ENCODE measurements at places on chromosomes 3 and 15. TPM values are rescaled to one million over a fixed set of nuclear protein-coding genes. Genes with fewer than 3 reads are reported as not detected.

- no peak overlapping the region for H3K27ac ChIP-seq
- H3K27me3 ChIP-seq: no peaks in the 10 kb centered on the region
- no peaks in the 10 kb centered on the region for H3K36me3 ChIP-seq
These were observed 602.6 kb downstream of the PYDC2 start for GRCh38 chr3:192063570-192063969.

The PP2D1 gene
- total RNA-seq: not detected

The CMTM8 gene
- 5.2 TPM for total RNA-seq

The BCHE gene
- not detected for total RNA-seq

The SLC24A5 gene
- not detected for total RNA-seq

DNA sequence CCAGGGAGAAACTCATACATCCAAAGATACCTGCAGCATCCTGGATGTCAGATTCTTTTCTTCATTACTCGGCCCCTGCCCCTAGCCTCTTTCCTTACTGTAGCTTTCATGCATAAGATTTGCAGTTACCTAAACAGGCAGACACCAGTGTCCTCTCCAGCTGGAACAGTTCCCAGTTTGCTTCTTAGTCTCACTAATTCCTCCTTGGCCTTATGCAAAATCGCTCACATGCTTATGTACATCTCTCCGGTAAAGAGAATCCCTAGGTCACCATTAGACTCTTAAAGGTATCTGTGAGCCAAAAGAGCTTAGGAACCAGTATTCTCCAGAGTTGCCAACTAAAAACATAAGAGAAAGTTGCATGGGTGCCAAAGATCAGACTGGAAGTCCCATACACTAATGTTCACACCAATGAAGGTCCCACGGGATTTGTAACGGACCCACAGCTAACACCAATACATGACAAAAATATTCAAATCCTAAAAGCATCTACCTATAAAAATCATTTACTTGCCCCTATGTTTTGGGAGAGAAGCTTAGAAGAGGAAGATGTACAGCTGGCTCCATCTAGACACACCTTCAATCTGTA is 66.6 kb downstream of the CBLB start:
- H3K4me1 ChIP-seq: peaks cover 24% of the 10 kb centered on the region
- DNase-seq: no peak
- no peaks in the 10 kb centered on the region for H3K27me3 ChIP-seq
- no peaks in the 10 kb centered on the region for H3K36me3 ChIP-seq
- H3K27ac ChIP-seq: no peak overlapping the region

DNA sequence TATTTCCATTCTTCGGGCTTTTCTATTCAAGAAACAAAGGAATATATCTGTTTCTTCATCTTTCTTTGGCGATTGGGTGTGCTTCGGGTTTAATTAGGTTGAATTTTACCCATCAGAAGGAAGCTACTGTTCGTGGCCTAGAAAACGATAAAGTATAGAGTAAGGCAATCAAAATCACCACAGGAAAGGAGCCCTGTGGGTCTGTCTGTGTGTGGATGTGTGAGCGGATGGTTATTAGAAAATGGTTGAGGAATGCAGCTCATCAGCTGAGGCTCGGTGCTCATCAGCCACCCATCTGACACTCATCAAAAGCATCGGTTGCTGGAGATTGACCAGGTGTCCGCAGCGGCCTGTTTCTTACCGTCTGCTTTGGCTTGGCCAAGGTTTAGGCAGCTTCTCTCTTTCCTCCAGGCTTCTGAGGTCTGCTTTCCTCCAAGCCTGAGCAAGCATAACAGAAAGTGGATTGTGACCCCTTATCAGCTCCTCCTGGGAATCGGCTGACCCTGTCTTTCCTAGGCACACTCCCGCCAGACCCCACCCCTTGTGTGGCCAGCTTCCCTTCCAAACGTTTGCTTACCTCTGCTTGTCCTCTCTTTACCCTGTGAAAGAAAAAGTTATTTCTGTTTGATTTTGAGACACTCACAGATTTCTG is 17.6 kb upstream of the ISLR start:
- H3K36me3 ChIP-seq: no peaks in the 10 kb centered on the region
- no peaks in the 10 kb centered on the region for H3K4me1 ChIP-seq
- H3K4me3 ChIP-seq: no peak overlapping the region
- H3K27me3 ChIP-seq: no peaks in the 10 kb centered on the region

The NRG4 gene
- total RNA-seq: 3.1 TPM

DNA sequence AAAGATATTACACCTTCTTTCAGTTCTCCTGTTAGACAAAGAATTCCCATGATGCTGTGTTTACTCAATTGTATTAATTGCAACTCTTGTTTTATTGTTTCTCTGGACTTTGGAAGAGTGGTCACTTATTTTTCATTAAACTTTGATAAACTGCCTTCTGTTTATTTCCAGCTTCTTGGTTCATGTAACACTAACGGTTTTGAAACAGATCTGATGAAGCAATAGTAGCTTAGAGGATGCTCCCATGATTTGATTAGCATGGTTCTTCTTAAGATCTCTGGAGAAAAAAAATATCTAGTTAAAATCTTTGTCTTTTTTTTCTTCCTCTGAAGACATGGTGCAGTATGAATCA is 90.1 kb downstream of the FNDC3B start:
- H3K4me1 ChIP-seq: peaks cover 79% of the 10 kb centered on the region
- peaks cover 18% of the 10 kb centered on the region for H3K36me3 ChIP-seq
- no peak overlapping the region for H3K4me3 ChIP-seq
- peak overlapping the region; percentile 81 for H3K27ac ChIP-seq
- H3K27me3 ChIP-seq: no peaks in the 10 kb centered on the region

DNA sequence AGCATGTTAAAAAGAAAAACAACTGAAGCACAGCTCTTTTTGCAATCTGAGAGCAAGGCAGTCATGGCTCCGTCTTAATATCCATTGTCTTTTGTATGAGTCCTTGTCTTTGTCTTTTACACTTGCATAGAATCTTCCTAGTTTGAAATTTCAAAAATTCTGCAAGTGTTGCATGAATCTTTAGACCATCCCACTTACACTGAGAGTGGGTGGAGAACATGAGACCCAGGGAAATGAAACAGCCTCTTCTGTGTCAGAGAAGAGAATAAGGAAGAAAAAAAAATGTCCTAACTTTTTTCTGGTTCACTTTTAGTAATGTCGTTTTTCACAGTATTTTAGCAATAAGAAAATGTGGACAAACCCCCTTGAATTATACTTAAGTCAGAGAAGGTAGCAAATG is 12.1 kb upstream of the DCLK3 start:
- peaks cover 31% of the 10 kb centered on the region for H3K27me3 ChIP-seq
- 0 out of 2 replicates have a peak, but pooled peaks cover 4% of the 10 kb centered on the region for H3K4me1 ChIP-seq
- no peaks in the 10 kb centered on the region for H3K36me3 ChIP-seq
- DNase-seq: no peak
- no peak overlapping the region for H3K4me3 ChIP-seq

The GOLGA8T gene
- not detected for total RNA-seq

The FHIT gene
- 1.2 TPM for total RNA-seq

The RPUSD3 gene
- total RNA-seq: 76.1 TPM

- no peaks in the 10 kb centered on the region for H3K4me1 ChIP-seq
- H3K36me3 ChIP-seq: no peaks in the 10 kb centered on the region
- no peak overlapping the region for H3K27ac ChIP-seq
- H3K4me3 ChIP-seq: no peak overlapping the region
- H3K27me3 ChIP-seq: no peaks in the 10 kb centered on the region
These were observed 5.0 kb upstream of the LYSMD4 start for GRCh38 chr15:99738021-99738847.

GRCh38 chr3:180615954-180616353 is 14.0 kb downstream of the TTC14 start:
- H3K27me3 ChIP-seq: no peaks in the 10 kb centered on the region
- H3K36me3 ChIP-seq: peaks cover 41% of the 10 kb centered on the region
- H3K27ac ChIP-seq: no peak overlapping the region
- H3K4me1 ChIP-seq: no peaks in the 10 kb centered on the region
- DNase-seq: no peak

- H3K27me3 ChIP-seq: no peaks in the 10 kb centered on the region
- H3K4me3 ChIP-seq: no peak overlapping the region
- DNase-seq: peak; percentile 91
- H3K36me3 ChIP-seq: no peaks in the 10 kb centered on the region
- no peak overlapping the region for H3K27ac ChIP-seq
These were observed 39.7 kb downstream of the SPATA12 start for GRCh38 chr3:57100046-57100695.

The KAT2B gene
- total RNA-seq: 10.9 TPM

DNA sequence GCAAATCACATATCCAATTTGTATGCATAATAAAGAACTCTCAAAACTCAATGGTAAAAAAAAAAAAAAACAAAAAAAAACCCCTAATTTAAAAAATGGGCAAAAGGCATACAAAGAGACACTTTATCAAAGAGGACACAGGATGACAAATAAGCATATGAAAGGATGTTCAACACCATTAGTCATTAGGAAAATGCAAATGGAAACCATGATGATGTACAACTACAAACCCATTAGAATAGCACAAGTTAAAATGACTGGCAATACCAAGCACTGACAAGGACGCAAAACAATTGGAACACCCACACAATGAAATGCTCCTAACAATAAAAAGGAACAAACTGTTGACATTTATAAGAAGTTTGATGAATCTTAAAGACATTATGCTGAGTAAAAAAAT is 63.4 kb upstream of the ADAMTS17 start:
- no peak for DNase-seq
- H3K27ac ChIP-seq: no peak overlapping the region
- H3K4me1 ChIP-seq: no peaks in the 10 kb centered on the region
- no peak overlapping the region for H3K4me3 ChIP-seq

- H3K4me3 ChIP-seq: no peak overlapping the region
- peaks cover 70% of the 10 kb centered on the region for H3K27me3 ChIP-seq
- H3K27ac ChIP-seq: no peak overlapping the region
- H3K36me3 ChIP-seq: no peaks in the 10 kb centered on the region
- no peaks in the 10 kb centered on the region for H3K4me1 ChIP-seq
These were observed 250.6 kb downstream of the SLCO3A1 start for GRCh38 chr15:92104072-92104471.

DNA sequence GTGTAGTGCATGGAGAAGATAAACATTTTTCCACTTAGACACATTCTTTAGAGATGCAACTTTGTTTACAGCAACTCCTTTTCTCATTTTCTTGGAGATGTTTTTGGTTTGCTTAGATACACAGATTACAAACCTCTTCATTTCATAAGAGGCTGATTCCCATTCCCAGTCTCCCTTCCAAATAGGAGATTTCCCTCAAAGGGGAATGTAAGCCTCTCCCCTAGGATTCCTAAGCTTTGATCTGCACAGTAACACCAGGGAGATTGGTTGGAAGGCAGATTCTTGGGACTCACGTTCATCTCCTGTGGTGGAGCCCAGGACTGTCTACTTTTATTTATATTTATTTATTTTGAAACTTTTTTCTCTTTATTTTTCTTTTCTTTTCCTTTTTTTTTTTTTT is 63.2 kb downstream of the MCTP2 start:
- H3K36me3 ChIP-seq: no peaks in the 10 kb centered on the region
- DNase-seq: no peak
- no peaks in the 10 kb centered on the region for H3K4me1 ChIP-seq
- H3K27me3 ChIP-seq: no peaks in the 10 kb centered on the region

DNA sequence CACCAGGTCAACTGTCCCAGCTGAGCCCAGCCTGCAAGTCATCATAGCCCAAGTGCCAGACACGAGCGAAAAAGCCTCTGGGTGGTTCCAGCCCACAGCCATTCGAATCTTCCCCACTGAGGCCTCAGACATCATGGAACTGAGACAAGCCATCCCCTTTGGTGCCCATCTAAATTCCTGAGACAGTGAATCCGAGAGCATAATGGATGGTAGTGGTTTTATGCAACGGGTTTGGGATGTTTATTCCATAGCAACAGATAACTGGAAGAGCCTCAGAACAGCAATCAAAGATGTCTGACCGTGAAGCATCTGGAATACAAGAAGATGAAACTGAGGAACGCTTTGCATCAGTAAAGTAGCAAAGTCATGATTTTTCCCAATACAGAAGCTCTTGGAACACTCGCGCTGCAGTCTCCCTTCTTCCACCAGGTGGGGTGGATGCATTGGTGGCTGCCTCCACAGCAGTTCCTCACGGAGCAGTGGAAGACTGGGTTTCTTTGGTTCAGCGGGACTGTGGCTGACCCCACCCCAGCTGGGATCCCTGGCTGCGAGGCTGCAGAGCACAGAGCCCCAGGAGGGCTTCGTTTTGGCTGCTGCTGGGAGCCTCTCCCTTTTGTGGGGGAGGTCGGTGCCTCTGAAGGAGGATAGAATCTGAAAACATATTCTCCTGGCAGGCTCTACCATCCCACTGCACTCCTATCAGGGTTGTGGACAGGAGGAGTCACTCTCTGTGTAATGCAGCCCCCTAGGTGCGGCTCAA is 26.4 kb upstream of the PDE8A start:
- H3K4me3 ChIP-seq: peak overlapping the region; percentile 48
- peak; percentile 76 for DNase-seq
- no peaks in the 10 kb centered on the region for H3K36me3 ChIP-seq
- no peak overlapping the region for H3K27ac ChIP-seq
- peaks cover 14% of the 10 kb centered on the region for H3K4me1 ChIP-seq
- no peaks in the 10 kb centered on the region for H3K27me3 ChIP-seq

The RASL12 gene
- total RNA-seq: not detected

The STRIT1 gene
- not detected for total RNA-seq

DNA sequence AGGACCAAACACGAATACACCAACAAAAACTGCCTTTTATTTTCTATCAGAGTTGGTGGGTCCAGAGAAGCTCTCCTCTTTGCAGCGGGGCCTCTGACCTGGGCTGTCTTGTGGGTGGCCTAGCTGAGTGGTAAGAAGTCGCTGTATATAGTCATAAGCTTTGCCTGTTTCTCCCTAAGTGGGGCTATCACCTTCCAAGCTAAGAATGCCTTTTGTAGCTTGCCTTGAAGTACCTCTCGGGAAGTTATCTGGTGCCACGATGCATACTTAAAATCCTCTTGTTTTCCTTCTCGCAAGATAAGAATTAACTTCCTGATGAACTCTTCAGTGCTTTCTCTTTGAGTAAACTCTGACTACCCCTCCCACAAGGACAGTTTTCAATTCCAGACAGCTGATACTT is 178.8 kb downstream of the SYNPR start:
- peaks cover 3% of the 10 kb centered on the region for H3K27me3 ChIP-seq
- DNase-seq: no peak
- no peaks in the 10 kb centered on the region for H3K4me1 ChIP-seq

The SERPINI2 gene
- total RNA-seq: not detected

The TMCC1 gene
- 6.2 TPM for total RNA-seq

GRCh38 chr3:11510356-11510755 is 133.4 kb downstream of the VGLL4 start:
- DNase-seq: no peak
- no peak overlapping the region for H3K4me3 ChIP-seq
- H3K27me3 ChIP-seq: no peaks in the 10 kb centered on the region
- peaks cover 38% of the 10 kb centered on the region for H3K4me1 ChIP-seq
- 0 out of 2 replicates have a peak, but pooled peaks cover 2% of the 10 kb centered on the region for H3K36me3 ChIP-seq
- peak overlapping the region; percentile 61 for H3K27ac ChIP-seq

The TMEM207 gene
- not detected for total RNA-seq

- no peak overlapping the region for H3K4me3 ChIP-seq
- no peak overlapping the region for H3K27ac ChIP-seq
- DNase-seq: no peak
- H3K4me1 ChIP-seq: no peaks in the 10 kb centered on the region
- no peaks in the 10 kb centered on the region for H3K36me3 ChIP-seq
- H3K27me3 ChIP-seq: no peaks in the 10 kb centered on the region
These were observed 160.1 kb downstream of the FBLN2 start for GRCh38 chr3:13708871-13709595.

Data from PC-3 (cell line).